Spleen (tissue), 13 donors: ENCODE measurements at places on chromosomes 6 and 20. TPM values are rescaled to one million over a fixed set of nuclear protein-coding genes. Genes with fewer than 3 reads are reported as not detected.

- no peaks in the 10 kb centered on the region for H3K27me3 ChIP-seq
- peaks cover 22% of the 10 kb centered on the region for H3K4me1 ChIP-seq
- no peaks in the 10 kb centered on the region for H3K36me3 ChIP-seq
Measured at GRCh38 chr6:27825025-27825793, 87.0 kb downstream of the OR2B2 start.

The SAMD5 gene
- 0.30 TPM for polyA plus RNA-seq

- H3K27me3 ChIP-seq = no peaks in the 10 kb centered on the region
- no peaks in the 10 kb centered on the region for H3K36me3 ChIP-seq
- H3K4me3 ChIP-seq = no peak overlapping the region
- no peaks in the 10 kb centered on the region for H3K4me1 ChIP-seq
- no peak overlapping the region for H3K27ac ChIP-seq
Measured at GRCh38 chr20:53050338-53050737, 78.2 kb downstream of the TSHZ2 start.

GRCh38 chr6:36267731-36268477 lies 2.0 kb upstream of the PNPLA1 start:
- H3K27me3 ChIP-seq = no peaks in the 10 kb centered on the region
- no peak for DNase-seq
- H3K27ac ChIP-seq = no peak overlapping the region

- DNase-seq = no peak
- no peak overlapping the region for H3K4me3 ChIP-seq
- peaks cover 3% of the 10 kb centered on the region for H3K4me1 ChIP-seq
- no peaks in the 10 kb centered on the region for H3K27me3 ChIP-seq
Measured at GRCh38 chr6:21001736-21002135, 467.5 kb downstream of the CDKAL1 start.

- no peak for DNase-seq
- no peak overlapping the region for H3K4me3 ChIP-seq
- H3K27me3 ChIP-seq = no peaks in the 10 kb centered on the region
- peaks cover 5% of the 10 kb centered on the region for H3K4me1 ChIP-seq
- no peak overlapping the region for H3K27ac ChIP-seq
Measured at GRCh38 chr6:10433322-10433721, 18.4 kb upstream of the TFAP2A start.

DNA sequence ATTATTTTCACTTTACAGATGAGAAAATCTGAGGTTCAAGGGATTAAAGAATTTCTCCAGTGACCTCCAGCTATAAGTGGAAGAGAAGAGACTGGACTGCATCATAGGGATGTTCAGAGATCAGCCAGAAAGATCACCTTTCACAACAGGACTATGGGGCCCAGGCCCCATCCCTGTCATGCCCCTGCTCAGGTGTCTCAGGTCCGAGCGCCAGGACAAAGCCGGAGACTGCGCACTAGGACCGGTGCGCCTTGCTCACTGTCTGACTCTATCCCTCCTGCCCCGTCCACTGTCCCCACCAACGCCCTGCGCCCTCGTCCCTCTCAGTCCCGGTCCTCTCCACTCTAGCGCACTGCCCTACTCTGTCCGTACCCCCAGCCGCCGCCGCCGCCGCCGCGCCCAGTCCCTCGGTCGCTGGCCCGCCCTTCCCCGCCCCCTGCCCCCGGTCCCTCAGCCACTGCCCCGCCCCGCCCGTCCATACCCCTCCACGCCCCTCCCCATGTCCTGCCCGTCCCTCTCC lies 521 bp upstream of the RAD21L1 start:
- H3K27ac ChIP-seq = no peak overlapping the region
- peak overlapping the region; percentile 71 for H3K4me3 ChIP-seq
- peaks cover 25% of the 10 kb centered on the region for H3K4me1 ChIP-seq
- no peak for DNase-seq
- H3K27me3 ChIP-seq = peaks cover 52% of the 10 kb centered on the region
- H3K36me3 ChIP-seq = no peaks in the 10 kb centered on the region

GRCh38 chr6:48057601-48058000 lies 53.4 kb downstream of the PTCHD4 start:
- no peaks in the 10 kb centered on the region for H3K4me1 ChIP-seq
- H3K4me3 ChIP-seq = no peak overlapping the region
- no peak overlapping the region for H3K27ac ChIP-seq

- no peak for DNase-seq
- no peaks in the 10 kb centered on the region for H3K4me1 ChIP-seq
- H3K27ac ChIP-seq = no peak overlapping the region
- no peaks in the 10 kb centered on the region for H3K36me3 ChIP-seq
- H3K27me3 ChIP-seq = no peaks in the 10 kb centered on the region
- no peak overlapping the region for H3K4me3 ChIP-seq
Measured at GRCh38 chr6:50862176-50862575, 43.5 kb downstream of the TFAP2B start.

- DNase-seq = no peak
- no peak overlapping the region for H3K27ac ChIP-seq
- H3K4me1 ChIP-seq = no peaks in the 10 kb centered on the region
- no peak overlapping the region for H3K4me3 ChIP-seq
- H3K36me3 ChIP-seq = no peaks in the 10 kb centered on the region
Measured at GRCh38 chr20:15122613-15123012, 785.2 kb upstream of the FLRT3 start.

DNA sequence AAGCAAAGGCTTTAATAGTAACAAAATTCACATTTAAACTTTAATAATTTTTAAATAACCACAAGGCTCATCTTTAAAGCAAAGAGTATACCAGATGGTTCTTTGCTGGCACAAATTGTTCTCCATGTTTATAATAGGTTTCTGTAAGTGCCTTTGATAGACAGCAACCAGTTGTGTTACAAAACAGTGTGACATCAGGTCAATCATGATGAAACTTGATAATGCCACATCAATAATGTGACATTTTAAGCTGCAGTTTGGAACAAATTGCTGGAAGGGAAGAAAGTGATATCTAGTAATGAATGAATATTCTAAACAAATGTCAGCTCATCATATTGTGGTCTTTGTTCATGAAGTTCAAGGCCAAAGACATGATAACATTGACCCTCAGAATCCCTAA lies 87.5 kb upstream of the MEI4 start:
- H3K4me1 ChIP-seq = no peaks in the 10 kb centered on the region
- H3K36me3 ChIP-seq = no peaks in the 10 kb centered on the region

DNA sequence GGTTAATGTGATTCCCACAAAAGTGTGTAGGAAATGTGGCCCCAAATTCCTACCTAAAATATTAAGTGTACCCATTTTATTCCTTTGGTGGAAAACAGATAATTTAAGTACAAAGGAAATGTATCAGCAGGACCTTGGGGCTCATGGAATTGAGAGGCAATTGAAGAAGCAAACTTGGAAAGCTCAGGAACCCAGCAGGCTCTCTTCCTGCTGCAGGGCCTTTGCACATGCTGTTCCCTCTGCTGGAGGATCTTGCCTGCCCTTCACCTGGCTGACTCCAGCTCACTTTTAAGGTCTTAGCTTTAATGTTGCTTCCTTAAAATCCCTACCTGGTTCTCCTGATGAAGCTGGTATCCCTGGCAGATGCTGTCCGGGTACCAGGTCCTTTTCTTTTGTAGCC lies 9.8 kb upstream of the BLCAP start:
- DNase-seq = no peak
- no peaks in the 10 kb centered on the region for H3K36me3 ChIP-seq
- H3K27ac ChIP-seq = no peak overlapping the region
- H3K27me3 ChIP-seq = no peaks in the 10 kb centered on the region
- no peak overlapping the region for H3K4me3 ChIP-seq
- peaks cover 7% of the 10 kb centered on the region for H3K4me1 ChIP-seq

The ARMC12 gene
- polyA plus RNA-seq = 4.1 TPM

The OOEP gene
- 0.26 TPM for polyA plus RNA-seq

The GUCA1A gene
- polyA plus RNA-seq = not detected

GRCh38 chr6:166778046-166778445 lies 151.0 kb upstream of the RPS6KA2 start:
- no peaks in the 10 kb centered on the region for H3K36me3 ChIP-seq
- no peak overlapping the region for H3K27ac ChIP-seq
- no peaks in the 10 kb centered on the region for H3K27me3 ChIP-seq

The CGA gene
- polyA plus RNA-seq = not detected

DNA sequence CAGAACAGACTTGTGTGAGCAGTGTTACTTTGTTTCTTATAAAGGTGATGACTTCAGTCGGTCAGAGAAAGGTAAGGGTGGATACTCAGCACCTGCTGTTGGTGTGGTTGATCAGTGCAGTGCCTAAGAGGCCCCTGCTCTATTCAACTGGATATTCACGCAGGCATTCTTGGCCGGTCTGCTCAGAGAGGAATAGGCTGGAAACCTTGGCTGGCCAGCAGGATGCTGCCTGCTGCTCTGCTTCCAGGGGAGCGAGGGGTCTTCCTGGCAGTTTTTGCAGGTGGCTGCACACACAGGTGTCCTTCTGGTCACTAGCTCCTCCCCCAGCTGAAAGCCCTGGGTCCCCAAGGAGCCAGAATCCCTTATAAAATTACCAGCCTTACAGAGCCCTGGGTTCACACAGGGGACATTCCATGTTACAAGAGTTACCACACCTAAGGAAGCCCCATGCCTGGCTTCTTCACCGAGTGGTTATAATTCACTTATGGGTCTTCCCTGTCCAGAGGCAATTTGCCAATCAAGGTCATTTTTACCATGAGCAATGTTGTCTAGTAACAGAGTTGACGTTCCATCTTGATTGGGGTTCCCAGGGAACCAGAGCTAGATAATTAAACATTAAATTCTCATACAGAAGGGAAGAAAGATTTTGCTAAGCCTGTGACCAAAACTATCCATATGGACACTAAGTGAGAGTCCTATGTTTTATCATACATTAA lies 16.4 kb downstream of the SYNJ2 start:
- H3K27ac ChIP-seq = no peak overlapping the region
- peaks cover 12% of the 10 kb centered on the region for H3K4me1 ChIP-seq
- peak; percentile 37 for DNase-seq
- H3K27me3 ChIP-seq = no peaks in the 10 kb centered on the region
- no peaks in the 10 kb centered on the region for H3K36me3 ChIP-seq

The SLC35D3 gene
- polyA plus RNA-seq = not detected

DNA sequence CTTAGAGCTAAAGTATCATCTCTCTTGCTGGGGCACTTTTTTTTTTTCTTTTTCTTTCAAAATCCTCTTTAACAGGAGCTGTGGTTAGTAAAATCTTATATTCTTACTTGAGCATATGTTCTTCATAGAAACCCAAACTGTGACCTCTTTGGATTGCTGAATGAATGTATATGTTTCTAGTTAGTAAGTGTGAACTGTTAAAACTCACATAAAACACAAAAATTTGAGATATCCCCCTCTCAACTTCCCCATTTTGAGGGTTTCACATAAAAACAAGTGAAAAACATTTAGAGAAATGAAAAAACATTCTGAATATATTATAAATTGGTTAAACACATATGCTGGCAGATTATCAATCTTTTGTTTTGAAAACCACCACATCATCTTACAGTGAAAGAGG lies 78.1 kb downstream of the INSM1 start:
- no peaks in the 10 kb centered on the region for H3K27me3 ChIP-seq
- no peaks in the 10 kb centered on the region for H3K4me1 ChIP-seq
- no peak overlapping the region for H3K27ac ChIP-seq

- H3K4me3 ChIP-seq = no peak overlapping the region
- DNase-seq = no peak
- H3K27ac ChIP-seq = no peak overlapping the region
Measured at GRCh38 chr6:141354191-141354955, 778.4 kb upstream of the GJE1 start.

The ZSCAN23 gene
- polyA plus RNA-seq = not detected

GRCh38 chr6:88263591-88263990 lies 97.4 kb upstream of the CNR1 start:
- H3K27ac ChIP-seq = no peak overlapping the region
- no peak for DNase-seq
- no peaks in the 10 kb centered on the region for H3K4me1 ChIP-seq
- H3K4me3 ChIP-seq = no peak overlapping the region
- H3K27me3 ChIP-seq = no peaks in the 10 kb centered on the region

DNA sequence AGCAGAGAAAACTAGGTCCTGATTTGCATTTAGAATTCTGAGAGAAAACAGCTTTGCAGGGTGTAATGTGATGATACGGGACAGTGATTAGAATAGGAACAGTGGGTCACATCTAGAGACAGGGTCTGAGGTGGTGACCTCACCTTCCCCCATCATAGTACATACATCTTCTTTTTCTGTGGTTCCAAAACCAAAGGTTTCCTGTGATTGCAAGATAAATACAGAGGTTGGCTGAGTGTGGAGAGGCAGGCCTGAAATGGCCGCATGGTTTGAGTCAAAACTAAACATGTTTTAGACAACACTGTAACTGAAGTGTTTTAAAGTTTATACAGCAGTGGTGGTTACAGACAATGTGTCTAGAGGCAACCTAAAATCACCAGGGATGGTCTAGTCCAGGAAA lies 10.4 kb upstream of the NT5DC1 start:
- no peaks in the 10 kb centered on the region for H3K27me3 ChIP-seq
- H3K36me3 ChIP-seq = no peaks in the 10 kb centered on the region
- H3K4me1 ChIP-seq = no peaks in the 10 kb centered on the region
- no peak for DNase-seq
- H3K27ac ChIP-seq = no peak overlapping the region

GRCh38 chr20:7383216-7383615 lies 557.0 kb downstream of the HAO1 start:
- no peak for DNase-seq
- no peaks in the 10 kb centered on the region for H3K27me3 ChIP-seq
- H3K4me3 ChIP-seq = no peak overlapping the region
- H3K27ac ChIP-seq = no peak overlapping the region
- no peaks in the 10 kb centered on the region for H3K4me1 ChIP-seq
- H3K36me3 ChIP-seq = no peaks in the 10 kb centered on the region

DNA sequence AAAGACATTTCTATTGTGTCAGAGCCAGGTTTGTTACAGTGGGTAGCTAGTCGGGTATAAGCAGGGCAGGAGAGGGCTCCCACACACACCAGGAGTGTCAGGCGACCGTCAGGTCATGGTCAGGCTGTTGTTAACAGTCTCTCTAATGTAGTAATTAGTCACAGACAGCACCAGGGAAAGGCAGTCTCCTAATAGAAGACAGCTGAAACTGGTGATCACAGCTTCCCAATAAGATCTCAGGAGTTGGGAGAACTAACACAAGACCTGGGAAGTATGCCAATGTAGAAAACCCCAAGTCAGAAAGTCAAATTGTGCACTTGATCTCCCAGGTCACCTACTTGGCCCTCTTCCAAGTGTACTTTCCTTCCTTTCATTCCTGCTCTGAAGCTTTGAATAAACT lies 53.0 kb upstream of the GPR6 start:
- no peak for DNase-seq
- H3K4me1 ChIP-seq = no peaks in the 10 kb centered on the region
- no peak overlapping the region for H3K27ac ChIP-seq
- no peaks in the 10 kb centered on the region for H3K36me3 ChIP-seq
- no peak overlapping the region for H3K4me3 ChIP-seq

GRCh38 chr6:63571361-63572043 lies 778 bp upstream of the LOC128125822 start:
- H3K27ac ChIP-seq = peak overlapping the region; percentile 99
- H3K36me3 ChIP-seq = peaks cover 2% of the 10 kb centered on the region
- H3K4me1 ChIP-seq = peaks cover 30% of the 10 kb centered on the region
- no peaks in the 10 kb centered on the region for H3K27me3 ChIP-seq
- H3K4me3 ChIP-seq = peak overlapping the region; percentile 93
